ENCODE measurements at places on chromosomes 6 and 20.

GRCh38 chr20:14521016-14521415 lies 183.6 kb upstream of the FLRT3 start:
- no peak for DNase-seq

GRCh38 chr6:53134601-53135235 lies 13.9 kb downstream of the GCM1 start:
- no peak for DNase-seq

DNA sequence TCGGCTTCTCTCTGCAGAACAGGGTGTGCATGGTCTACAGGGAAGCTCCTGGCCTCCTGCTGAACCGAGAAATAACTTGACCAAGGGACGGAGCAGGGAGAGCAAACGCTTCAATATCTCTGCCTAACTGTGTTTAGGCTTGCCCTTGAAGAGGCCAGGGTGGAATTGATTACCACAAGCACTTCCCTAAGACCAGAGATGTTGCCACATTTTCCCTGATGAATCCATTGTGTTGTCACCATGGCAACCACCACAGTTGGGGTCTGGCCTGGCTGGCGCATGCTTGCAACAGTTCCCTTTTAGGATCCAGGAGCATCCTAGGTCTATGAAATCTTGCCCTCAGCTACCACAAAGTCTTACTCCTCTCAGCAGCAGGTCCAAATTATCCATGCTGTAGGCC lies 213.5 kb upstream of the SULF2 start:
- DNase-seq, result no peak

- no peak for DNase-seq
Observed at GRCh38 chr20:57024849-57025248, 241.6 kb downstream of the BMP7 start.

DNA sequence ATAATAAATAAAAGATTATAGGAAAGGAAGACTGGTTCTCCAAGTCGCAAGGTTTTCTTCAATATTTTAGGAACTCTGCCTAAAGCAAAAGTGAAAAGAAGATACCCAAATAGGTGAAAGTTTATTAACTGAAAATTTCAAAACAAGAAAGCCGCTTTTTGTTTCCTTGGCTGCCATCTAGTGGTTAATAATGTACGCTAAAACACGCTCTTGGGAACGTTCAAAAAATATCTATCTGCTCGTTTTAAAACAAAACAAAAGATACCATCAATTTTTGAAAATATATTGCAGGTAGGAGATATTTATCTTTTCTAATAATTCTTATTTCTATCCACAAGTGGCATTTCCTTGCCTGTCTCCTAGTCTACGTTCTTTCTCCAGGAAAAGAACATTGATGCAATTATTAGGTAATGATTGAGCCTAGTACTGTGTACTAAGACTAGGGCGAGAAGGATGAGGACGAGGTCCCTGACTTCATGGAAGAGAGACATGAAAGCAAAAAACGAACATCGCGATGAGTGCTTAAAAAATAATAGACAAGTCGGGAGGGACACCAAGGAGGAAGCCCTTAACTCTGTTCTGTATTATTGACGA lies 97.2 kb downstream of the SPTLC3 start:
- DNase-seq, result peak; percentile 56

DNA sequence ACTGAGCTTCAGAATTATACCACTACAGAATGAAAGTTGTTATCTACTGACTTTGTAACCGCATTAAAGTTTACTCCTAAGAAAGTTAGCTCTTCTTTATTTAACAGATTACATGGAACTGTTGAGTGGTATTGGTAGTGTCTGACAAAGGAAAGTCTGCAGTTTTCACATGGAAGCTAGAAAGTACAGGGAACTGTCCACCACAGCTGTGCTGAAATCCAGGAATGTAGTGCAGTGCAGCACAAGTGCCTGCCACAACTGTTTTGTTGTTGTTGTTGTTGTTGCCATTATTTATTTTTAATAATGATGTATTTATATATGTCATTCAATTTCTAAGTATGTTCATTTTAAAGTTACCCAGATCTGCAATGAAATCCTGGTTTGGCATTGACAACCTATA lies 464.9 kb downstream of the TBC1D32 start:
- no peak for DNase-seq

DNA sequence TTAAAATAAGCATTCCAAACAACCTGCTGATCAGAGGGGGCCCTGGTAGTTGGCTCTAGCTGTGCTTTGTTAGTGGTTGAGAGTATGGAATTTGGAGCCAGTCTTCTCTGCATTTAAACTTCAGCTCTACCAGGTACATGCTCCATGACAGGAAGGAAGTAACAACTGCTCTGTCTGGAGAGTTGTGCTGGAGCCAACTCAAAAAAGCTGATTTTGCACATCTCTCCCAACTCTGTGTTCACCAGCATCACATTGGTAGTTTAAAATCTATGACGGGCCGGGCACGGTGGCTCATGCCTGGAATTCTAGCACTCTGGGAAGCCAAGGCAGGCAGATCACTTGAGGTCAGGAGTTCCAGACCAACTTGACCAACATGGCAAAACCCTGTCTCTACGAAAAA lies 68.8 kb upstream of the BMP2 start:
- DNase-seq, result no peak

DNA sequence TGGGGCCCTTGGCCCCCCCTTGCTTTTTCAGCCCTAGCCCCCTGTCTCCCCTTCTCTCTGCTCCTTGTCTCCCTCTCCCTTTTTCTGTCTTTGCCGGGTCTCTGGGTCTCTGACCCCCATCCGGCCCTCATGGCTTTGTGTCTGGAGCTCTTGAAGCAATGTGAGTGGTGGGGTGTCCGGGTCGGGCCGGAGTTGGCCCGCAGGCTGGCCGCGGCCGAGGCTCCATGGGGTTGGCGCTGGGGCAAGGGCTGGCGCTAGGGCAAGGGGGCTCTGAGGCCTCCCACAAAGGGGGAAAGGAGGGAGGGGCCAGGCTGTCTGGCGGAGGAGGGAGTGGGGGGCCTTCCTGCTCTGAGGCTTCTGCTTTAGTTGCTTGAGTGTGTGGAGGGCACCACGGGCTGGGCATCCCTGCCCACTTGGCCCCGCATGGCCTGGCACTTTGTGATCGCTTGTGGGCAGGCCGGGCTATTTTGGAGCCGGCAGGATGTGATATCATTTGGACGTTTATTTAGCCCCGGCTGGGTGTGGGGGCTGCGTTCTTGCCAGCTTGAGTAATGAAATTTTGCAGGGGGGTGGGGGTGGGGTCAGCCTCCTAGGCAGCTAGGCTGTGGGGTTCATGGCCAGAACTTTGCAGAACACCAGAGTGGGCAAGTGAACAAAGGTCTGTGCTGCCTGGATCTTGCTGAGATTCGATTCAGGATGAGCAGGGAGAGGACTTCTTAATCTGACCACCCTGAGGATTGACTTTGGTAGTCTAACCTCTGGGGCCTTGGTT lies 78.7 kb upstream of the MYL9 start:
- DNase-seq, result peak; percentile 53

DNA sequence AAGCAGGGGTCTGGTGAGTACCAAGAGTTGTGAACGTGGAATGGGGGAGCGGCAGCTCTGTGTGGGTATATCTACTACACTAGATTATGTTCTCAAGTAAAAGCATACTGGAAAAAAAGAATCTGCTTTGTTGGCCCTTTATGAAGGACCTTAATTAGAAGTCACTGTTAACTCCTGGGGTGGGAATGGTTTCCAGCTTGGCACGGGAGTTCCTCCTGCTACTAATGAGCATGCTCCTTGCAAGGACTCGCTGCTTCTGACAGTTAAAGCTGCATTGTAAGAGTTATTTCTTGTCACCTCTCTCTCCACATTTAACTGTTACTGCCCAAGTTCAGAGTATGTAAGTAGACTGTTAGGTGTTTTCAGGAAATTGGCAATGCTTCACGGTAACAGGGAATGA lies 292.7 kb downstream of the ZFAND3 start:
- DNase-seq, result no peak

All from fibroblast of mammary gland (primary cell).